ENCODE measurements at places on chromosomes 6 and 20. TPM values are rescaled to one million over a fixed set of nuclear protein-coding genes. Genes with fewer than 3 reads are reported as not detected.

- DNase-seq = no peak
Observed at GRCh38 chr20:38229376-38230252, 30.9 kb downstream of the KIAA1755 start.

DNA sequence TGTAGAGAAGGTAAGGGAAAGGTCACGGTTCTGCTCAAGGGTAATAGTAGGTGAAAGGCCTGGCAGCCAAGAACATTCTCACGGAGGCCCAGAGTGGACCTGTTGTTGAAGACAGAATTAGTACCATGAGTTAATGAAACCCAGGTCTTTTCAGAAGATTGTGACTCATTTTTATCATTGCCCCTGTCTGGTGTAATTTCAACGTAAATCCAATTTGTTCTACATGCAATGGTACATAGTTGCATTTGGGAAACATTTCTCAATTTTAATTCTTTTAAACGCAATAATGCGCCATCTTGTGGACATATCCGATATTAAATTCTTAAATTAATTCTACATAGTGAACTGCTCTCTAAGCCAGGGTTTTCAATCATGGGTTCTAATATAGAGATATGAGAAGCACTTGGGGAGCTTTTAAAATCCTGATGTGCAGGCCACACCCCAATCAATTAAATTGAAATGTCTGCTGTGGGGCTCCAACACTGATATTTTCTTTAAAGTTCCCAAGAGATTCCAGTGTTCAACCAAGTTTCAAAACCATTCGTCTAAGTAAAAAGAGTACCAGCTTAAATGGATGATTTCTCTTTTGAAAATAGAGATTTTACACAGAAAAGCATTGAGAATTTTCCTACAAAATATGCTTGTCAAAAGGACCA lies 257.4 kb downstream of the PLCB1 start:
- no peak for DNase-seq

Gene OPRL1
- total RNA-seq = 1.5 TPM

Gene CDH26
- total RNA-seq = 13.4 TPM

Gene FAM83B
- 17.4 TPM for total RNA-seq

Gene USP49
- 17.3 TPM for total RNA-seq

- DNase-seq = no peak
Observed at GRCh38 chr6:16140607-16141006, 11.7 kb downstream of the MYLIP start.

- DNase-seq = no peak
Observed at GRCh38 chr6:159053781-159054398, 9.1 kb upstream of the TAGAP start.

DNA sequence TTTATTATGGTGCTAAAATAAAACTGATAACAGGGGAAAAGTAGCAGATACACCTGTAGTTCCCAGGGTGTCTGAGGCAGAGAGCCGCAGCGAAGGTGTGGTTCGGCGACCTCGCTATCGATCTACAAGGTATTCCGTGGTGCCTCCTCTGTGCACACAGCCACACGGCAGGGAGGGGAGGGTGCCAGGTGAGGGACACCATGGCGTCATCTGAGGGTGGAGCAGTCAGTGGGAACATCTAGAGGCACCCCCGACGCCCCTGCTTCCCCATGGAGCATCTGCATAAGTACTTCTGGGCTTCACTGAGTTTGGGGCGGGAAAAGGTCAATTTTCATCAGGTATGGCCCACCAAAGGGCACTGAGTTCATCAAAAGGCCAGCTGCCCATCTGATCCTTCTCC lies 243.3 kb downstream of the TAF4 start:
- DNase-seq = no peak

DNA sequence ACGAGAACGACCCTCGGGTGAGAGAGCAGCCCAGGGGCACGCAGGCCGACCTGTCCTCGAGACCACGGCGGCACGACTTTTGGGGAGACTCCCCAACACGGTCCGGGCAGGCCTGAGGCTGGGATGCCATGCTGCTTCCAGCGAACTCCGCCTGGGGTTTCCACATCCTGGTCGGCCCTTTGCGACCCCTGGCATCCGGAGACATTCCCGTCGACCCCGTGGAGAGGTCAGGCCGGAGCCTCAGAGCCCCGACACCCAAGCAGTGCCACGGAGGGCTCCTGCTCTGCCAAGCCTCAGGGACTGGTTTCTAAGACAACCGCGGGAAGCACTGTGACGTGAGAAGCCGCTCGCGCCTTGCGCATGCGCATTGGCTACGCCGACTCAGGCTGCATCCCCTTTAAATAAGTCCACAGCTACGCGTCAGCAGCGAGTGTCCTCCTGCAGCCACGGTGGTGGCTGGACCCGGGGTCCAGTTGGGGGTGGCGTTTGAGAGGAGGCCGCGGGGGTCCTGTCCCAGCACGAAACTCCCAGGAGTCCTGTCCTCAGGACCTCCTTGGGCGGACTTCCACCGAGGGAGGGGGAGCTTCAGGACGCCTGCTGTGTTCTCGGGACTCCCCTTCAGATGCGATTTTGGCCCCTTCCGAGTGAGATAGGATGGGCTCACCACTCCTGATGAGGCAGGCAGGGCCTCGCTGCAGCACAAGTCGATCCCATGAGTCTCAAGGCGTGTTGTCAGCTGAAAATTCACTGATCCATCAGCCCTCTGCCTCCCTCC lies 1089.3 kb upstream of the DEFB115 start:
- DNase-seq = no peak

Gene CALHM6
- 0.75 TPM for total RNA-seq

GRCh38 chr6:144853603-144854002 lies 568.5 kb downstream of the UTRN start:
- no peak for DNase-seq

Gene PTCRA
- not detected for total RNA-seq

Gene MEP1A
- total RNA-seq = 4.1 TPM
